SW480 (cell line): ENCODE measurements at places on chromosomes 1 and 21.

DNA sequence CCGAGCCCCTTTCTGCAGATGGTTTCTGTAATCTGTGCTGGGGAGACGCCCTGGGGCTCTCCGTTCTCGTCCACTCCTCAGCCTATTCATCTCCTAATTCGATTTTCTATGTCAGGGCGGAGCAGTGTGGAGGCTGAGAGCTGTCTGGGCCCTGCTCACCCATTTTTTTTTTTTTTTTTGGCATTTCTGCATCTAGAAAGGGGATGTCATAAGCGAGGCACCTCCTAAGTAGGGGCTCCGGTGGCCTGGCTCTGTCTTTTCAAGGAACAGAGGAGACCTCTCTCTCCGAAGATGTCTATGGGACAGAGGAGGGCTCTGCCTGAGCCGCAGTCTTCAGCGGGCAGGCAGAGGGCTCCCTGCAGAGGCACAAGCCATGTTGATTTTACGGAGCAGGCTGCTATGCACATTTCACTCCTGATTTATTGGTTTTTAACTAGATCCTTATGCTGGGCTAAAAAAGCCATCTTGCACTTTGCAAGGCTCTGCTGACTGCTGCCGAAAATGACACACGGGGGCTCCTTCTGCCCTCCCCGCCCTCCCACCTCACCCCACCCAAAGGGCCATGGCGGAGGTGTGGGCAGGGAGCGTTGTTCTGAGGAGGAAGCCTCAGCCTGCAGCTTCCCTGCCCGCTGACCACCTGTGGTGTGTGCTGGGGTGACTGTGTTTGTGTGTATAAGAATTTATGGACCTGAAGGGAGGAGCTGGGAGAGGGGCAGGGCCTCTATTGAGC lies 71.0 kb downstream of the FOXD2 start:
- no peak for DNase-seq

- DNase-seq = no peak
Observed at GRCh38 chr1:66316464-66317247, 217.3 kb upstream of the SGIP1 start.

GRCh38 chr1:9150582-9151327 lies 21.9 kb upstream of the GPR157 start:
- DNase-seq = no peak

GRCh38 chr1:226534645-226535044 lies 13.9 kb upstream of the STUM start:
- DNase-seq = no peak

DNA sequence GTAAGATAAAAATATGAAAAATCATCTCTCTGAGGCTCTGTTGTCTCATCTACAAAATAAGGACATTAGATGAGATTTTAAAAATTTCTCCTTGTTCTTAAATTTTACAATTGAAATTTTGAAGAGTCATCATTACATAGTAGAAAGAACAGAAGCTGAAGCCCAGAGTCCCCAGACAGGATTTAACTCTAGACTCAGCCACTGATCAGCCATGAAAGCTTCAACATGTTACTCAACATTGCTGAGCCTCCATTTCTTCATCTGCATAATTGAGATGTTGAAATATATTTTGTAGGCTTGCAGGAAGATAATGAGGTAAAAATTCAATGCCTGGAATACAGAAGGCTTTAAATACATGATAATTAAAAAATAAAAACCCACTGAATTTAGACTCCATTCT lies 633.3 kb downstream of the LMO4 start:
- no peak for DNase-seq

DNA sequence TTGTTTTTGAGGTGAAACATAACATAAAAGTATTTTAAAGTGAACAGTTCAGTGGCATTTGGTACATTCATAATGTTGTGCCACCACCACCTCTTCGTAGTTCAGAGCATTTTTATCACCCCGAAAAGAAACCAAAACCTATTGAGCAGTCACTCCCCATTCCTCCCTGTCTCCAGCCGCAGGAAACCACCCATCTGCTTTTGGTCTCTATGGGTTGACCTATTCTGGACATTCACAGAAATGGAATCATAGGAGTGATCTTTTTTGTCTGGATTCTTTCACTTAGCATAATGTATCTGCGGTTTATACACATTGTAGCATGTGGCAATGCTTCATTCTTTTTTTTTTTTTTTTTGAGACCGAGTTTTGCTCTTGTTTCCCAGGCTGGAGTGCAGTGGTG lies 141.2 kb downstream of the VPS13D start:
- no peak for DNase-seq

- no peak for DNase-seq
Observed at GRCh38 chr21:22898051-22898665, 1899.9 kb downstream of the NCAM2 start.

- no peak for DNase-seq
Observed at GRCh38 chr1:198211696-198212095, 54.9 kb downstream of the NEK7 start.

- DNase-seq = no peak
Observed at GRCh38 chr1:57843760-57844159, 419.9 kb upstream of the DAB1 start.

DNA sequence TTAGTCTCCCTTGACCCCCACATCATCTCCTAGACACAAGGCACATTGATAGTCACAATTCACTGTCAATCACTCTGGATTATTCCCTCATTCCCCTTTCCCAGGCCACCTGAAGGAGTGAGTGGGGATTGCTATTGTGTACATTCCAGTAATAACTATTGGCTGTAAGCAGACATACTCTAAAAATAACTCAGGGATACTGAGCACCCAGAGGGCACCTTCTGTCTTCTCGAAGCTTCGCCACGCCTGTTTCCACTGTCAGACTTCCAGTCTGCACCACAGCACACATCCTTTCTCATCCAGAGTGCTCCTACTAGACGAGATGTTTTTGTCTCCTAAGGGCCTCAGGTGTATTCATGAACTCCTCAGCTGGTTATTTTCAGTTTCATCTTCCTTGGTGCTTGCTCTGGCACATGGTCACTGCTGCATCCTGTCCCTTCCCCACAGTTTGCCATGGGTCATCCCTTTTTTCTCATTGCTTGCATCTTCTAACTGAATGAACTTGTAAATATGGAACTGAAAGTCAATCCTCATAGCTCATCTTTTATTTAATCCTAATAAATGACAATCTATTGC lies 848 bp upstream of the APOBEC4 start:
- DNase-seq = no peak

DNA sequence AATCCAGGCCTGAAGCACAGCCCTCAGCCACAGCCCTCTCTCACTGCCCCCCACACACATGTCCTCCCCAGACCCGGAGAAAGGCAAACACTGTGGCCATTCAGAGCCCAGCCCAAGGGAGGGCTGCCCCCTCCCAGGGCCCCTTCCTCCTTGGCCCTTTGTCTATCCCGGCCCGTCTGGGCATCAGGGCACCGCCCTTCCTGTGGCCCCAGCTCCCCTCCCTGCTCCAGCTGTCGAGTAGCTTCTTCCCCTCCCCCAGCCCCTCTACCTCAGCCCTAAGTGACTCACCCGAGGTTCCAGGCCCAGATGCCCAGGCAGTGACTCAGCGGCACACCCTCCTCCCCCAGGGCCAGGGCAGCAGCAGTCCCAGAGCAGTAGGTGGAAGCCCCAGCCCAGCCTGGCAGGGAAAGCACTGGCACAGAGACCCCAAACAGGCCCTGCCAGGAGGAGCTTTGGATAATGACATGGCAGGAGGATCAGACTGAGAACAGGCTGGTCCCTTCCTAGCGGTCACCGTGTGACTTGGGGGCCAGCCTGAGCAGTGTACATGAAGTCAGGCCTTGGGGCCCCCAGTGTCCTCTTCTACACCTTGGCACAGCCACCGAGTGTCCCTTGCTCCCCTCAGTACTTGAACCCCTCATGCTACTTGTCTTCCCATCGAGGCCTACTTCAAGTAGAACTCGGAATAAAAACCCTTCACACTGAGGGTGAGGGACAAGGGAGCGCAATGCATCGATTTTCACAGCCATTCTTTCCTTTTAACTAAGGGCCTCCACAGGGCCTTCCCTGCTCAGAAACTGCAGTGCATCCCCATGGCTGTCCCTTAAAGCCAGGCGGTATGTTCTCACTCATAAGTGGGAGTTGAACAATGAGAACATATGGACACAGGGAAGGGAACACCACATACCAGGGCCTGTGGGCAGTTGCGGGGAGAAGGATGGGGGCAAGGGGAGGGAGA lies 1.0 kb upstream of the S100A2 start:
- peak; percentile 99 for DNase-seq

DNA sequence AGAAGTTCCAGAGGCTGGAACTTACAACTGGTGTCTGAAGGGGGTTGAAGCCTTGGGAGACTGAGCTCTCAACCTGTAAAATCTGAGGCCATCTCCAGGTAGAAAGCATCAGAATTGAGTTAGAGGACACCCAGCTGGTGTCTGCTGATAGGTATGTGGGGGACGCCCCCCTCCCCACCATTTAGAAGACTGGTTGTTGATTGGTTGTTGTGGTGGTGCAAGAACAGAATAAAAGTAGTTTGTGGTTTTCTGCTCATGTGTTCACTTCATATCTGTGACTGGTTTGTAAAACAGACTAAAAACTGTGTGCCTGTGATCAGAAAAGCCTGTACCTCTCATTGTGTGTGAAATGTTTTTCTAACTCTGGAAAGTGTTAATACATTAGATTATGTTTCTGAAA lies 33.2 kb upstream of the PDE4B start:
- no peak for DNase-seq

DNA sequence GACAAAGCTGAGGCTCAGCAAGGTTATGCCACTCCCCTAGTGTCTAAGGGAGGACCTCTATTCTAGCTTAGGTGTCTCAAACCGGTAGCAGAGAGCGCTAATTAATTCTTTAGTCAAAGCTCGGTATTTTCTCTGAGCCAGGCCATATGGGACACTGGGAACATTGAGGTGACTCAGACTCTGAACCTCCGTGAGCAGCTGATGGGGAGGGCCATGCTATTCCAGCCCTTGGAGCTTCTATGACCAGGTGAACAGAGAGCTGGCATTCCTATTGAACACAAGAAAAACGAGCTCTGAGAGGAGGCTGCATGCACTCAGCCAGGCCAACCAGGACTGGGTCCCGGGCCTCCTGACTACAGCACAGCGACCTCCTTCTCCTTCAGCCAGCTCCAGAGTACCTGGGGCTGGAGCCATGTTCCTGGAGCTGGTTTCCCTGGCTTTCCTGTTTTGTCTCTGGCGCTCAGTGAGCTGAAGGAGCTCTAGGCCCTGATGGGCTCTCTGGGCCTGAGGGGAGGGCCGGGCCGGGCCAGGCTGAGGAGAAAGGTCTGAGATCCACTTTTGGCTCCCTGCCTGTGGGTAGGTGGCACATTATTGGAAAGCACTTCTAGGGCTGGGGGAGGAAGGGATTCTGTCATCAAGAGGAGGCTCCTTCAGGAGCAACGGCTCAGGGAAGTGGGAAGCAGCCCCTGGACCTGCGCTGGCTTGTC lies 37.0 kb downstream of the SLC9A1 start:
- DNase-seq = no peak

- peak; percentile 34 for DNase-seq
Observed at GRCh38 chr1:204449678-204450280, 38.2 kb upstream of the PPP1R15B start.

DNA sequence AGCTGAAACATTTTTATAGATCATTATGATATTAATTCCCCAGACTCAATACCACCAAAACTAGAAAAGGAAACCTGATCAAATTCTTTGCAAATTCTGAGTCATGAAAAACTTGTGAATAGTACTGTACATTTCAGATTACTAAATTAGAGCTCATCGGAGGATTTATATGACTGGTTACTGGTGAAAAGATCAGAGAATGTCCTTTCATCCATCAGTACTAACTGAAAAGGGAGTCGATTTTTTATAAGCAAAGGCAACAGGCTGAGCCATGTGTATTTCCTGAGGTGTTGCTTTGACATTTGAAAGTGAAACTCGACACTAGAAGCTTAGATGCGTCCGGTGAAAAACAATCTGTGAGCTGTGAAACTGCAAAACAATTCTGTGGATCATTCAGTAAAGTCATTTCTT lies 155.7 kb downstream of the TNFSF18 start:
- DNase-seq = peak; percentile 18

- DNase-seq = no peak
Observed at GRCh38 chr1:7940034-7940433, 605 bp downstream of the TNFRSF9 start.

GRCh38 chr21:42659416-42660117 lies 6.1 kb downstream of the PDE9A start:
- no peak for DNase-seq

DNA sequence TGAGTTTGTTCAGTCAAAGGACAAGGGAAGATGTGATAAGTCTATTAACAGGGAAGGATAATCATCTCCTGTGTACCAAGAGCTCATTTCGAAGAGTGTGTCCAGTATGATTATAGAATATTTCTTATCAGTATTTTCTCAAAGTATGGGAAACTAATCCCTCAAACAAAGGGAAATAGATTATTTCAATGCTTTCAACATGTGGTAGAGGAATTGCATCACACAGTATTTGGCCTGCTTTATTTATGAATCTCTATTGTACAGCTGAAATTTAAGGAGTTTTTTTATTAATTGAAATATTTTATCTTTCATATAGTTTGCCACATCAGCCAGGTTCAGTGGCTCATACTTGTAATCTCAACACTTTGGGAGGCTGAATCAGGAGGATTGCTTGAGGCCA lies 151.0 kb downstream of the CLEC20A start:
- DNase-seq = no peak

DNA sequence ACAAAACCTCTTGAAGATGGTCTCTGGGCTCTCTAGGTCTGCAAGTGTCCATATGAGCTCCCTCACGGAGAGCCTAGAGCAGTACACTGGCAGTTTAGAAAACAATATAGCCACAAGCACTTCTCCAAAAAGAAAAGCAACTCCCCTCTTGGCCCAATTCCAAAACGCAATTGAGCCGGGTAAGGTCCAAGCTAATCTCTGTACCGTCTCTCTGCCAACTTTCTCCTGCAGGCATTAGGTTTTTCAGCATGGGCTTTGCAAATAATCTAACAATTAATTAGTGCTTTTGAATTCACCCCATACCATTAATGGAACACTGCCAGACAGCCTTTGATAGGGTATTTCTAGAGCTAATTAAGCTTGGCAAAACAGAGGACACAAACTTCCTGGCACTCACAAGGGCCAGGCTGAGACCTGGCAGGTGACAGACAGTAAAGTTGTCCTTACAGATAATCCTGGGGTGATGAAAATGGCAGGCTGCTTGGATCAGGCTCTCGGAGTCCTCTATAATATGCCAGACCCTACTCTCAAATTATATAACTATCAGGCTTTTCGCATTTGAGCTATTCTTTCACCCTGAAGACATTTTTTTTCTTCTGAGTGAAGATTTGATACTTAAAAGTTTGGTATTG lies 39.8 kb downstream of the TGFBR3 start:
- DNase-seq = peak; percentile 6

- peak; percentile 69 for DNase-seq
Observed at GRCh38 chr1:151458802-151459330, 428 bp downstream of the POGZ start.

- DNase-seq = no peak
Observed at GRCh38 chr1:212951126-212951946, 995 bp downstream of the VASH2 start.
